ENCODE measurements at places on chromosomes 12 and 14. TPM values are rescaled to one million over a fixed set of nuclear protein-coding genes. Genes with fewer than 3 reads are reported as not detected.
A peak's percentile ranks its signal among the peaks of the same experiment; 100 is the strongest.

Gene COL2A1
- not detected for total RNA-seq

Gene ANG
- total RNA-seq, result 0.57 TPM

Gene DTX1
- 0.29 TPM for total RNA-seq

Gene RAD52
- total RNA-seq, result 15.4 TPM

Gene CLEC9A
- total RNA-seq, result not detected

DNA sequence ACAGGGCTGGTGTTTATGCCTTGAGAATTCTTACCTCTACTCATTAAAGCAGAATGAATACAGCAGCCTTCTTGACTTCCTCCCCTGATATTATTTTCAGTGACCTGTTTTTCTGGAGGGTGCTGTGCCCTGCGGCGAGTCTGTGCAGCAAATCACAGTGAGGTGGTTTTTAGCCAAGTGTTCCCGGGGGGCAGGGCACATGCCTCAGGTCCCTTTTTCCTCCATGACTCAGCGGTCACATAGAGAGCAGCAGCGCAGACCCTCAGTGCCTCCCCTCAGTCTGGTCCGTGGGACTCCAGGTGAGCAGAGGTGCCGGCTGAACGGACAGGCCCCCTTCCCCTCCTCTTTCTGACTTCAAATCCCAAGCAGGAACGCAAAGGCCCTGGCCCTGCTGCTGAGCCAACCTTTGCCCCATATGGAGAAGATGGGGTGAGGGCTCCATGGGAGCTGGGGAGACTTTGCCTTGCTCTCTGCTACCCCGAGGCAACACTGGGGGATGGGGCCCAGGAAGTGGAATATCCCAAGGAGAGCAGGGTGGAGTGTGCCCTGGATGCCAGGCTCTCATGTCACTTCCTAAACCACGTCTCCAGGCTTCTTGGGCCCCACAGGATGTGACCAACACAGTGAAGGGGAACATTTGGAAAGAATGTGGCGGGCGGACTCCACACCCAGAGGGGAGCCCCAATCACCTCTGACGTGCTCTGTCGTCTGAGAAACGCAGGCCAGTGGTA lies 90.0 kb downstream of the DHRS2 start:
- DNase-seq, result no peak

DNA sequence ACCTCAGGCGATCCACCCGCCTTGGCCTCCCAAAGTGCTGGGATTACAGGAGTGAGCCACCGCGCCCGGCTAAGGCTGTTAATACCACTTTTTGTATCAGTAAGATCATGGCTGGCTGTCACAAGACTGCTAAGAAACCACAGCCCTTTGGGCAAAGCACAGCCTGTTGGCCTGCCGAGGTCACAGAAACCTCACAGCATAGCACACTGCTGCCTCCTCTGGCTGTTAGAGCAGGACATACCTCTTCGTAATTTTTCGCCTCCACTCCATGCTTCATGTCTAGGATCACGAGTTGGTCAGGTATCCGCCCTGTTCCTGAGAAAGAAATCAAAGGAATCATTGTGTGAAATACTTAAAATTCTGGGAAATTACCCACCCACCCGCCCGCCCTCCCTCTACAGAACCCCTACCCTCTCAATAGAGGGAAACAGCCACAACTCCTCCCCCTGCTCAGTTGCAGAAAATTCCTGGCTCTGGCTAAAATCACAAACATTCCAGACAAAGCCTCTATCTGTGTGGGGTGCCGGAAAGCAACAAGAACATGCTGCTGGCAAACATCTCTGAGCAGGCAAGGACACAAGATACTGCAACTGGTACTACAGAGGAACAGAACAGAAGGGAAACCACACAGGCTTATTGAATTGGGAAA lies 20.7 kb upstream of the NEK9 start:
- no peak for DNase-seq

DNA sequence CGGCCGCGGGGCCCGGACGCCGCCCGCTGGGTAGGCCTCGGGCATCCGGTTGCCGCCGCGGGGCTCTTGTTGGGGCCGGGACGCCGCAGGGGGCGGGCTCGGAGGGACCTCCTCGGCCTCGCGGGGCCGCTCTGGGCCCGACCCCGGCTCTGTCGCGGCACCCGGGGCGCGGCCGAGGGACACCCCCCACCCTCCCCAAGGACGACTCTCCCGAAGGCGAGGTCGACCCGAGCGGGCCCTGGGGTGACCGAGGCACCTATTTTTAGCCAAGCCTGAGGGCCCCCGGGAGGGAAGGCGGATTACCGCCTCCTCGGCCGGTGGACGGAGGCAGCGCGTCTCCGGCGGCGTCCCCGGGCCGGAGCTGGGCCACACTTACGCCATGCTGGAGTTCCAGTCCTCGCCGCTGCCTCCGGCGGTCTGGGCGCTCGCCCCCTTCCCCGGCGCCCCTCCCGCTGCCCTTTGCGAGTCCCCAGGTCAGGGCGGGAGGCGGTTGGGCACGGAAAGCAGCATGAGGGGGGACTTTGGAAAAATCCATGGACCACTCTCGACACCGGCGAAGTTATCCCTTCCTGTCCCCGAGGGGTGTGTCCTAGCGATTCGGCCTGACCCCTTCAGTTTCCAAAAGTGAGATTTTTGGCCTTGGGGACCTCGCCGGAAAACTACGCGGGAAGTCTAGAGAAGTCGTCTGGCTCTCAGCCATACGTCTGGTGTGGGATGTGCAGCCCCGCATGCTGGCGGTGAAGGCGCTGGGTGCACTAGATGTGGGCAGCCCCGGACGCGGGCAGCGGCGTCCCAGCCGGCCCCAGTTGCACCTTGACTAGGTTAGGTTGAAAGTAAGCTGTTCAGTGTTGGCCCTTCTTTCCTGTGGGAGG lies 699 bp downstream of the KTN1 start:
- peak; percentile 61 for DNase-seq

GRCh38 chr12:51177897-51178296 lies 5.0 kb upstream of the TFCP2 start:
- DNase-seq, result no peak

GRCh38 chr12:110165540-110166159 lies 41.5 kb downstream of the IFT81 start:
- DNase-seq, result no peak

DNA sequence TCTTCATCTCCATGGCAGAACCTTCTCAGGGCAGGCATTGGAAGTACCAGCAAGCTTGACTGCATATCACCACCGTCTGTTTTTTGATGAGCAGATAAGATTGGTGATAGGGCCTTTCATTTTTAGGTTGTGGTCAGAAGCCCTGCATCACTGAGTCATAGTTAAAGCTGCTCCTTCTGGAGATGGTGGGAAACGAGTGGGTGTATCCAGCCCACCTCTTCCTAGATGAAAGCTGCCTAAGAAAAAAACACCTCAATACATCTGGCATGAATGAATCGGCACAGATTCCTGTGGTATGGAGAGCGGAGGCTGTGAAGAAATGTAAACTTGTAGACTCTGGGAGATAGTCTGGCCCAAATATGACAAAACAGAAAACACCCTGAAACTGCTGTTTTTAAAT lies 248.7 kb upstream of the EGLN3 start:
- DNase-seq, result no peak

All from activated T-helper 1 cell treated with anti-CD3 and anti-CD28 coated beads, Interleukin-12 subunit alpha, Interleukin-12 subunit beta, Interleukin-2, Interleukin-4 antibody, amounts not matched to agents 30 ng/mL and 10 ng/mL and 1 ng/mL, durations not matched to agents 14 hours and 24 hours and 36 hours (primary cell).